T-helper 9 cell (primary cell): ENCODE measurements at places on chromosomes 3 and 15.

DNA sequence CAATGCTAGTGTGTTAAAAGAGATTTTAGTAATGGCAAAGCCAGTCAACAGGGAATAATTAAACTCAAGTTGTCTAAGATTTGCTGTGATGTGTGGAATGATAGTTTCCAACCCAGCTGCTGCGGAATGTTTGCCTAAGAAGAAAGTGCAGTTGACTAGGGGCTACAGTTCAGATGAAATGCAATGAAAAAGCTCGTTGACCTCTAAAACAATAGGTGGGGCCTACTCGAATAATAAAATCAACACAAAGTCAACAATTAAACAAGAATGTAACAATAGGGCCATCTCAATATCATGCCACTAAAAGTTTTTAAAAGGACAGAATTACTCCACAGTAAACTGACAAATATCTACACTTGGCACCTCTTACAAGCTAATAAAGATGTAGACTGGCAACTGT, 484.2 kb downstream of the MECOM start:
- DNase-seq = no peak

DNA sequence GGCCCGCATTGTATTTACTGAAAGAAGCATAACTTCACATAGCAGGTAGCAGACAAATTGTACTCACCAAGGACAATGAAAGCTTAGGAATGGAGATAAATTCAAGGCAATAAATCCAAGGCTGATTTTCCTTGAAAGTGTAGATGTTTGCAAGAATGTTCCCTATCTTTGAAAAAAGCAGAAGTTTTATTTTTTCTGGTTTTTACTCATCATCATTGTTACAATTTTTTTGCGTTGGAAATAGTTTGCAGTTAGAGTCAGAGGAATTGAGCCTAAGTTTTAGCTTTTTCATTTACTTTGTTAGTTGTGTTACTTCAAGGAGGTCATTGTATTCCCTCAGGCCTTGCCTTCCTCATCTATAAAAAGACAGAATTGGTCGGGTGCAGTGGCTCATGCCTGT, 213.9 kb upstream of the TBL1XR1 start:
- no peak for DNase-seq

GRCh38 chr3:31606453-31606852, 73.7 kb downstream of the STT3B start:
- DNase-seq = no peak

DNA sequence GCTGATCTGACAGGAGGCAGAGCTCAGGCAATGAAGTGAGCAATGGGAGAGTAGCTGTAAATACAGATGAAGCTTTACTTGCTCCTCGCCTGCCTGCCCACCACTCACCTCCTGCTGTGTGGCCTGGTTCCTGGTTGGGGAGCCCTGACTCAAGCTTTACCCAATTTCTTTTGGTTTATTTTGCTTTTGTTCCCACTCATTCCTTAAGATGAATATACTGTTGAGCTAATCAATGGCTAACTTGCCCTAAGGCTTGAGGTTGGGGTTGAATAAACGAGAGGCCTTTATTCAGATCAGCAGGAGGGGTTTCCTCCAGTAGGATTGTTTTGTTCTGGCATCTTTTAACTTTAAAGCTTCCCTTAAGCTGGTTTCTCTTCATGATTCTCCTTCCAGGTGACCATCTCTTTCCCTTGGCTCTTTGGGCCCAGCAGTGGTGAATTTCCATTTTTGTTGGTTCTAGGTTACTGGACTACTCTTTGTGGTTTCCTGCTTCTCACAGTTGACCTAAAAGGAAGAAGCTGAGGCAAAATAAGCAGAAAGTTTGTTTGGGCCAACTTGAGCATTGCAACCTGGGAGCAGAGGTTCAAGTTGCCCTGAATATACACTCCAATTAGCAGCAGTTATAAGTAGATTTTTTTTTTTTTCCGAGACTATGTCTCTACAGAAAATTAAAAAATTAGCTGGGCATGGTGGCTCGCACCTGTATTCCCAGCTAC, 44.4 kb downstream of the STARD9 start:
- no peak for DNase-seq

- no peak for DNase-seq
Observed at GRCh38 chr3:39121621-39122020, 14.1 kb downstream of the TTC21A start.

DNA sequence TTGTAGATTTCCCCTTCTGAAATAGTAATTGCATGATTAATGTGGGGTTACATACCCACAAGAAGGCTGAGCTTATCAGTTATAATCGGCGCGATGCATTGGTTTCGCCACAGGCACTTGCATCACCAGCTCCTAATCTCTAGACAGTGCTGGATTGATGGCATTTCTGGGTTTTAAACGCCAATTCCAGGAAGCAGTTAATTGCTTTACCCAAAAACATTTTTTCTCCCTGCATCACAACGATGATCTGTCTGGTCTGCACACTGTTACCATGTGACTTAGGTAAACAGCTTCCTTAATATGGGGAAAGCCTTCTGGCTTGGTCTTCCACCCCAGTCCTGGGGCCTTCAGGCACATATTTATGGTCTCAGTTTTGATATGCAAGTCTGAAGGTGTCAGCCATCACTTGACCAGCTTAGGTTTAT, 70.0 kb upstream of the HEG1 start:
- no peak for DNase-seq

- no peak for DNase-seq
Observed at GRCh38 chr3:150412561-150413231, 4.6 kb downstream of the TSC22D2 start.

DNA sequence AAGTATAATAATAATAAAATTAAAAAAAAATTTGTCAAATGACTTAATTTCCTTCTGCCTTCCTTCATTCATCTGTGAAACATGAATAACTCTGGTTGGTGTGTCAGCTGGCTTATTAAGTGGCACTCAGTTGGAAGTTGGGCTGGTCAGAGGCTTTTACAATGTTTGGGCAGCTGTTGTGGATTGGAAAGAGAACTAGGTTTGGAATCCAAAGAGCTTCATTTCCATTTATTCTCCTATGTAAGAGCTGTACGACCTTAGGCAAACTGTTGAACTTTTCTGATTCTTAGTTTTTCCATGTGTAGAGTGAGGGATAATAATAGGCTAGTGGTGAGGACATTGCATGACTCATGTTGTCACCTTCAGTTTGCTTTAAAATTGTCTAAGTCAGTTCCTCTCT, 606.7 kb downstream of the PDCD6IP start:
- DNase-seq = no peak

GRCh38 chr3:27078246-27078913, 290.8 kb downstream of the NEK10 start:
- DNase-seq = no peak

- DNase-seq = no peak
Observed at GRCh38 chr15:70166506-70167087, 68.9 kb upstream of the TLE3 start.

DNA sequence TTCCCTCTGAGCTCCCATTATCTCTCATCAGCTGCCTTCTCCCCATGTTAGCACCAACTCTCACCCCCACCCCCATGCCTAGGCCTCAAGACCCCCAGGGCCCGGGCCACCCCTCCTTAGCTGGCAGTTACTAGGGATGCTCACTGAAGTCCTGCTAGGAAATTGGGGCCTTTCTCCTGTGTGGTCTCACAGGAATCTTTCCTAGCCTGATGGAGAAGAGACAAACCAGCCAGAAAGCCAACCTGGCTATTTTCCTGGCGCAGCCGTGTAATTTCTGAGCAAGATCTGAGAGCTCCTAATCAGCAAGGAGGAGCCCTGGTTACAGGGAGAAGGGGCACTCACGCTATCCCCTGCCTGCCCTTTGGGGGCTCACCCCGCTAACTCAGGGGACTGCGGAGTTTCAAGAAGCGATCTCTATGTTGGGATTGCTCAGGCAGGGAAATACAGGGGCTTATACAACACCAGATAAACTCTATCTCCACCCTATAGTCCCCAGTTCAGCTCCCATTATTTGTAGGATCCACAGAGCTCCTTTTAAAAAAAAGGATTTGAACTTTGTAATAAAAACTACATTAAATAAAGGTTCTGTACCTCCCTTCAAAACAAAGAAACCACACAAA, 25.2 kb downstream of the NR2F2 start:
- no peak for DNase-seq

- DNase-seq = no peak
Observed at GRCh38 chr15:45481135-45481534, 41.4 kb downstream of the SLC30A4 start.

GRCh38 chr15:90348456-90348855, 3.6 kb upstream of the ZNF774 start:
- DNase-seq = no peak

GRCh38 chr3:162041622-162042021, 545.0 kb downstream of the OTOL1 start:
- no peak for DNase-seq

DNA sequence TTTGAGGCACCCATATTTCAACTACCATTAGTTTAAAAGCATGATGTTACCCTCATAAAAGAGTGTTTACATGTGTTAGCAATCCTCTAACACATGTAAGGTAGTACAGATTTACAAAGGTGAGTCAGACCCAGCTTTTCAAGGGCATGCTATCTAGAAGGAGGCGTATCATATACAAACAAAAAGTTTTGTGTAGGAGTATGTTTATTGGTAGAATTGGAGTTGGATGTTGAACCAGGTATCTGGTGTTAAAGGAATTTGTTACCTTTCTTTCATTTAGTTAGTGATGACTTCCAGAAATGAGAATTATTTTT, 2.4 kb downstream of the HACD3 start:
- DNase-seq = no peak

GRCh38 chr3:169610888-169611291, 52.6 kb downstream of the MECOM start:
- DNase-seq = no peak

DNA sequence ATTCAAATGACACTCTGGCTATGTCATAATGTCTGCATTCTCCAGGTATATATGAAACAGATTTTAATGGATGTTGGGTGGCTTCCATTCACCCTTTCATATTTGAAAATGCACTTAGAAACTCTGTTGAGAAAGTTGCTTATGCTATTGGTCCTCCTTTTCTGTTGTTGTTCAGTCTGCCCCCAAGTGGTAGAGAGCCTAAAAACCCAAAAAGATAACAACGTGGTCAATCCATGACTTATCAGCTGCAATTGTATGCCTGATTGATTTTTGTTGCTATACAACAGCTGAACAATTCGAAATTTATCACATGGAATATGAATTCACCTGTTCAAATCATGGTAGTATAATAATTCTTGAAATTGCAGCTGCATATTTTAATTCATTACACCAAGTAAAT, 279.8 kb downstream of the ROBO2 start:
- no peak for DNase-seq

GRCh38 chr3:50572801-50573371, 3.6 kb downstream of the HEMK1 start:
- DNase-seq = no peak

DNA sequence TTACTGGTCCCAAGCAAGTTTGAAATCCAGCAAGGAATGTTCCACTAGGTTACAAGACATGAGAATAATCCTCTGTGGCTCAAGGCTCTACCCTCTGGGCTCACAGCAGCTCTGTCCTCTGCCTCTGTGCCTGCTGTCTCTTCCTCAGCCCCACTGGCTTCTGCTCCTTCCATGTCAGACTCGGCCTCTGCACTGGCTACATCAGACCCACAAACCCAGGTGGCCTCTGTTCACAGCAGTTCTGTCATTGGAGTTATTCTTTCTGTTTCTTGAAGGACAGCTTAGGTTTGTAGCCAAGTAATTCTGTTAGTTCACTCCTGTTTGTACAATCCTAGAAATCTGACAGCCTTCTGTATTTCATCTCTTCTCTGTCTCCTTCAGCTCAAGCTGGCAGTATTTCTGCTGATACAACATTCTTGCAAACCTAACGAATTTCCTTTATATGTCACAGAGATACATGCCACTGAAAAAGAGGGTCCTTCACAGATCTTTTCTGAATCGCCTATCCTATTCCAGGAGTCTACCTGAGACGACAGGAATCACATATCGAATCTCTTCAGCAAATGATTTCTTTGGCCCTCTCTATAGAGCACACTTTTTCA, 227.8 kb upstream of the PLSCR5 start:
- no peak for DNase-seq

- DNase-seq = no peak
Observed at GRCh38 chr3:133588035-133588434, 14.5 kb downstream of the CDV3 start.

- DNase-seq = no peak
Observed at GRCh38 chr15:60593170-60593478, 114.2 kb upstream of the ICE2 start.

- DNase-seq = no peak
Observed at GRCh38 chr3:149011676-149012075, 20.3 kb downstream of the GYG1 start.

DNA sequence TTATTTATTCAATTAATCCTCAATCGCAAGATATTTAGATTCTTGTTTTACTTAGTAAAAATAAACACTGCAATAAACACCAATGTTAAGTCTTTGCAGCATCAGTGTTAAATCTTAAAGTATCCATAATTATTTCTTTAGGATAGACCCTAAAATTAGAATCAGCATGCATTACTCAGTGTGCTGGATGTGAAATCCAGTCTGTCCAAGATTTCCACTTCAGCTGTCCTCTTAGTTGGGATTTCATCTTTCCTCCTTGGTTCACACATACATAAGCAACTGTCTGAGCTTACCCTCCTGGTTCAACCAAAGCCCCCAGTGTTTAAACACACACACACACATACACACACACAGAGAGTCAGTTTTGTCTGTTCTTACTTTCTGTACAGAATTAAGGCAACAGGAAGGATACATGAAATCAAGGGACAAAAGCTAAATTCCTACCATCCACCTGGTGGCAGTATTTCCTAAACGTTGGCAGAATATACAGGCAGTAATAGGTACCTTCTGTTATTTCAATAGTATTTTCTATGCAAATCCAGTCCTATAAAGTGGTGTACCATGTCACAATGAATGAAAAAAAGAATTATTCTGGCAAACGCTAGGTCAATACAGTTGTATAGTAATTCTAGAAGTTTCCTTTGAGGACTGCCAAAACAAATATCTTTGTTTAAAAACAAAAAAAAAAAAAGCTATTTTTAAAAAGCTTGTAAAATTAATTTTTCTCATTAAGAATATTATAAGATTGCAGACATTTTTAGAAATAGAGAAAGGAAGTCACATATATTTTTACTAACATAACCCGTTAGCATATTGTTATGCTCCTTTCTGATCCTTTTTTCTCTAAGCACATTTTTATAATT, 27.3 kb upstream of the DMXL2 start:
- peak; percentile 23 for DNase-seq

DNA sequence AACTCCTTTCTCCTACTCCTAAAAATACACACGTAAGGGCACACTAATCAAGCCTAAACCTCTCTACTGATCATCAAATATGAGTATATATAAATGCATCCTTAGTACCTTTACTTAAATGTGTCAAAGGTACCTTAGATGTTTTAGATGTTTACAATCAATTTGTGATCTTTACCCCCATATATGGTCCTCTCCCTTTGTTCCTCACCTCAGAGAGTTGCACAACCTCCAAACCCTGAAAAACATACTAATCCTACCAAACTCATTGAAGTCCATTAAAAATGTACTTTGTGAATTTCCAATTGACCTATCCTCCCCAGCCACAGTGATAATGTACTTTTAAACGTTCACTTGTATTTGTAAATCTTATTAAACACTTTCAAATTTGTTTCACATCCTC, 249.1 kb downstream of the STAG1 start:
- DNase-seq = no peak
